ENCODE measurements at places on chromosomes 7 and 10.

DNA sequence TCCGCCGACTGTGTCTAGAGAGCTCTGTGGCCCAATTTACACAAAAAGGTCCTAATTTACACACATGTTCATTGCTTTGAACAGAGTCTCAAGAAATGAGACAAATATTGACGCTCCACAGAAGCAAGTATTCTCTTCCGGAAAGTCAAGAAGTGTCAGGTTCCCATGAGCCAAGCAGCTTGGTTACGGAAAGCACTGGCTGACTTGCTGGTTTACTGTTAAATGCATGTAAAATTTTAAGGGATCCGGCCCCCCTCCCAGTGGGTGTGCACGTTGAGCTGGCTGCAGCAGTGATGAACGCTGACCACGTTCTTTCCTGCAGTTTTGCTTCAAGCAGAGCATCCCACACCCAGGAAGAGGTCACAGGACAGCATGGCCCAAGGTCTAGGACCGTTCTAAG is 76.8 kb downstream of the DIP2C start:
- DNase-seq, result no peak

DNA sequence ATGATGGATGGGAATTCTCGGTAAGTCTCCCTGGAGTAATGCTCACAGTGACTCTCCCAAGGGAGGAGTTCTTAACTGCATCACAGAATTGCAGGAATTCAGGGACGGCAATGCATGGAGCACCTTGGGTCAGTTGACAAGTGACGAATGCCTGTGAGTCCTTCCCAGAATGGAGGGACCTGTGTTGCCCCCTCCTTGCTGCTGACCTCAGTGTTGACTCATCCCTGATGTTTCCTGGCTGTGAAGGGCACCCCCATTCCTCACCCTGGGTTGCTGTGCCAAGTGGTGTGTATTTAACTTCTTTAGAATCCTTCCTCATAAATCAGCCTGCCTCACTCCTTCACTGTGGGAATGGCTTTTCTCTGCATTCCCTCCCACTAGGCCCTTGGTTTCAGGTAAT is 98.9 kb downstream of the LRMDA start:
- no peak for DNase-seq

DNA sequence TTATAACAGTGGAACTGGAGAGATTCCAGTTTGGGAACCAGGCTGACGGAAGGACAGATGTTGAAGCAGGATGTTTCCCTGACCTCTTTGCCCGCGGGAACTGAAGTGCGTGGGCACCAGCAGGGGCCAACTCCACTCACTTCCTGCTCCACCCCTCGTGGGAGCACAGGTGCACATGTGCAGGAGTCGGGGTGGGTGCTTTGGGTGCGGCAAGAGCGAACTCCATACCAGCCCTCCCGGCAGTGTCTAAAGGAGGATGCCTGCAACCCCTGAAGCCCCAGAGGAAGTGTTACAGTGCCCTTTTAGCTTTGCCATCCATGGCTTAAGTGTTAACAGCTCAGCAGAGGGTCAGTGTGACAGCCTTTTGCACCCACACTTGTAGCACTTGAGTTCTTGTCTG is 27.4 kb upstream of the UBE3C start:
- DNase-seq, result no peak

- DNase-seq, result no peak
Measured at GRCh38 chr7:101269664-101270063, 24.8 kb upstream of the FIS1 start.

- DNase-seq, result no peak
Measured at GRCh38 chr7:133642907-133643306, 390.0 kb downstream of the EXOC4 start.

- DNase-seq, result no peak
Measured at GRCh38 chr7:81393018-81393417, 376.8 kb downstream of the HGF start.

DNA sequence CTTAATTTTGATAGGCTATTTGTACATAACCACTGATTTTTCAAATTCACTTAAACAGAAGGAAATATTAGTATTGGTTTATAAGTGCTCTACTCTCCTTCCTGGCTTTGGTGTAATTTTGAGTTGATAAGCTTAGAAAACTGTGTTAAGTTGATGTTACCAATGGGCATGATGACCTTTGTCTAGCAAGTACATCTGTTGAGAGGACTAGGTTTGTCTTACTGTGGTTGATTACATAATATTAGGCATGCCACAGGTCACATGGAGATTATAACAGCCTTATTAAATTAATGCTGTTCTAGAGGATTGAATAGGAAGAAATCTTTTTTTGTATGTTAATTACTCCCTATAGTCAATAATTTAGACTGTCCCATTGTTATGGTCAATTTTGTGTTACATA is 27.0 kb downstream of the CYP2C18 start:
- DNase-seq, result no peak

DNA sequence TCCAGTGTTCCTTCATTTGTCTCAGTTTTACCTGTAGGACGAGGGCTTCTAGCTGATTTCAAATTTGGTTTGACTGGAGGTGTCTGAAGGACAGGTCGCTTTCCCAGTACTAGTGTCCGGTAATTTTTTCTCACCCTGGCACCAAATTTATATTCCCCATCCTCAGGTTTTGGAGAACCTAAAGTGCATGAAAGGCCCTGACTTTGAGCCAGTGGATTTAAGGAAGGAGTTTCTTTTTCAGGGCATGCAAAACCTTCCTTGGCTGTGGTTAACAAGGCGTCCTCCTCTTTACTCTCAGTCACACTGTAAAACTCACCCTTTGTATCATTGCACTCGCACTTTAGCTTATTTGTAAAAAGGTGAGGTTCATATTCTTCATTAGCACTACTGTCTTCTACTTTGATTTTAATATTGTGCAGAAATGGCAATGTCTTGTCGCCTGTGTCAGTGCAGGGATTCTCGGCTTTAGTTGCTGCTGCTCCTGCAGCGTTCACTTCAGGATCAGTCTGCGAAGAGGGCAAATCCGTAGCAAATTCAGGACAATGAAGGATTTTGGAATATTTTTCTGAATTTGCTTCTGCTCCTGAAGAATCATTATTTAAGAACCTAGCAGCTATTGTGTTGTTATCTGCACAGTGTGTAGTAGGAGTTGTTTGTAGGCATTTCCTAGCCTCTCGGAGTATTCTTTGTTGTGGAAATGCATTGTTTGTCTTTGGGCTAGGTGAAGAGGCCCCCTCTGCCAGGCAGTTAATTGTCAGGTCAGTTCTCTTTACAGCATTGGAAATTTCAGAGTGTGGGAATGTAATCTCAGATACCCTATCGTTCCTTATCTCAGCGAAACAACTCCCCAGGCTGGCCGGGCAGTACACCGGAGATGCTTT is 9.9 kb downstream of the SKIDA1 start:
- no peak for DNase-seq

- no peak for DNase-seq
Measured at GRCh38 chr7:128665057-128665456, 7.0 kb upstream of the GARIN1A start.

DNA sequence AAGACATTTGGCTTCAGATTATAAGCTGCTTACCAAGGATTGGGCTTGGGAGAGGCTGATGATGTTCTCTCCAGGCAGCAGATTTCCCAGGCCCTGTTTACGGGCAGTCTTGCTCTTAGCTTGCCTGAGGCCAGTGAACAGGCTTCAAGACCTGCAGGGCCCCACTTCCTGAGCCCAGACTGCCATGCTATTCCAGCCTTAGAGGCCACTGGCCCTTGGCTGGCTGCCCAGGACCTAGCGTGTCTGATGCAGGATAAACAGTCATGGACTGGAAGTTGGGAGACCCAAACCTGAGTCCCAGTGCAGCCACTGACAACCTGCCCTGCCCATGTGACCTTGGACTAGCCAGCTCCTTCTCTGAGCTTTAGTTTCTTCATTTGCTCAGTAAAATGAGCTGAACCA is 2.9 kb downstream of the PRXL2A start:
- DNase-seq, result no peak

- DNase-seq, result no peak
Measured at GRCh38 chr10:119480667-119481066, 61.9 kb downstream of the RGS10 start.

- no peak for DNase-seq
Measured at GRCh38 chr7:30224511-30225062, 59.8 kb upstream of the ZNRF2 start.

GRCh38 chr7:9200626-9201025 is 767.2 kb downstream of the NXPH1 start:
- DNase-seq, result no peak

DNA sequence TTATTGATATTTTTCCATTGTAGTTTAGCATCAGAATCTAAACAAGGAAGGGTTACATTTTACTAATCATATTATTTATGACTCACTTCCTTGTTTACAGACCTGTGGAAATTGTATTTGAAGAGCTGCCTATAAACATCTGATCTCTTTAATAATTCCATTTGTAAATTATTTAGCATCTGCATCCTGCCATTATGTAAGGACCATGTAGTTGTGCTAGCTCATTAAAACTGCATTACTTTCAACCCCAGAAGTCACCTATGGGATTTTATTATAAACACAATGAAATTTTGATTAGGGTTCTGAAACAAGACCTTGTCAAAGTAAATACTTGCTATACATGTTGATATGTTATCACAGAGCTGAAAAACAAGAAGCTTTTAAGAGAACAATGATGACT is 146.8 kb upstream of the SLC26A5 start:
- no peak for DNase-seq

DNA sequence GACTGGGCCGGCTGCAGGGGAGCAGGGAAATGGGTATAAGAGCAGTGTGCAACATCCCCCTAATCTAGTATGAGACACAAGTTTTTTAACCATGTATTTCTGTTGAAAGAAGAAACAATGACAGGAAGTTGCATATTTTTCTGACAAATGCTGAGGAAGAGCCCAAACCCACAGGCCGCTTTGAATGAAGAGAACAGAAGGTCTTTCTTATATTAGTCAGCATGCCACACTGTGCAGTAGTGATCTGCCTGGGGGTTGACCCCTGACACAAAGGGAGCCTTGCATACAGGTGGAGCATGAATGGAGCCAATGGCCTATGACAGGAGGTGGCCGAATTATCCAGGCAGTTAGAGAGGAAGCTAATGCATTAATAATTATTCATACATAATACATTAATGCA is 518.3 kb downstream of the PLXDC2 start:
- no peak for DNase-seq

GRCh38 chr7:78912781-78913180 is 540.7 kb downstream of the MAGI2 start:
- no peak for DNase-seq

- DNase-seq, result no peak
Measured at GRCh38 chr7:132790104-132790503, 213.8 kb upstream of the PLXNA4 start.

GRCh38 chr7:92836489-92836999 is at the start of gene CDK6:
TSS of gene CDK6 (minus strand) at chr7:92836573. CDS start at chr7:92833323, 3,250 bp downstream.
- DNase-seq, result no peak

GRCh38 chr10:31757386-31757791 is 171.2 kb downstream of the ARHGAP12 start:
- DNase-seq, result no peak

DNA sequence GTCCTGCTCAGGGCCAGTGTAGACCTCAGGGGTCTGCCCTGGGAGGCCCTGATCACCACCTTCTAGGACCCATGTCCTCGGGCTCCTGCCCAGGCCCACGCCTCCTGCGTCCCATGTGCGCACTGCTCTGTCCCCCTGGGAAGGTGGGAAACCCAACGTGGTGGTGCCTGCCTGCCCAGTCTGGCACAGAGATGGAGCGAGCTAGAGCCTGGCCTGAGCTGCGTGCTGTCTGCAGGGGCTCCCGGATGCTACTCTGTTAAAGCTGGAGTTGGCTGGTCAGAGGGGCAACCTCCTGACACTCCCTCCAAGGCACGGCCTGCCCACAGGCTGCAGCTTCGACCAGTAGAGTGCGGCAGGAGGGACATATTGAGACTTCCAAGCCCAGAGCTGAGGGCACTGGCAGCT is 171.7 kb downstream of the DNAJB6 start:
- no peak for DNase-seq

- DNase-seq, result no peak
Measured at GRCh38 chr10:121886997-121887622, 40.7 kb downstream of the ATE1 start.

DNA sequence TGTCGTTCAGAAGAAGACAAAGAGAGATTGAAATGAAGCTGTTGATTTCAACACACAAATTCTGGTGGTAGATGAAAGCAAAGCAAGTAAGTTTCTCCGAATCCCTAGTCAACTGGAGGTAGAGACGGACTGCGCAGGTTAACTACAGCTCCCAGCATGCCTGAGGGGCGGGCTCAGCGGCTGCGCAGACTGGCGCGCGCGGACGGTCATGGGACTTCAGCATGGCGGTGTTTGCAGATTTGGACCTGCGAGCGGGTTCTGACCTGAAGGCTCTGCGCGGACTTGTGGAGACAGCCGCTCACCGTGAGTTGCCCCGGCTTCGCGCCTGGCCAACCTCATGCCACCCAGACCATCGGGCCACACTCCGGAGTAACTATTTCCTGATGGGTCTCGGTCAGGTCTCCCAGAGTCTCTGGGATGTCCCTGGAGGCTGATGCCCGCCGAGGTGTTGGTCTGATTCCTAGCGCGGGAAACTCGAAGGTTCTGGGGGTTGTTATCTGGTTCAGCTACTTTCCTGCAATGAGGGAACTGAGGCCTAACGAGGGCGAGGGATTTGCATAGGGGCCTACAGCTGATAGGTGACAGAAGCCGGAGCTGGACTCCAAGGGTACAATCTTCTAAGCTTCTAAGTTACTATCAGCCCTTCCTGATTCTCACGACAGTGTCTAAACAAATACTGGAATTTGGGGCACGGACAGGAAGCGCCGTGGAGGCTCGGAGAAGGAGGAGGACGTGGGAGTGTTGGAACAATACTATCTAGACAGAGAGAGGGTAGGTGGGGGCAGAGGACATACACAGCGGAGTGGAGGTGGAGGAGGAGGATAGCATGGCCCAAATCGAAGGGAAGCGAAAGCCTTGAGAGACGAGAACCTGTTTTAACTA is at the start of gene RPP30:
Gene RPP30 (plus strand): TSS at position 209 of the 882 bp plus-strand sequence. CDS start 13 bp downstream, at position 222.
- DNase-seq, result no peak

DNA sequence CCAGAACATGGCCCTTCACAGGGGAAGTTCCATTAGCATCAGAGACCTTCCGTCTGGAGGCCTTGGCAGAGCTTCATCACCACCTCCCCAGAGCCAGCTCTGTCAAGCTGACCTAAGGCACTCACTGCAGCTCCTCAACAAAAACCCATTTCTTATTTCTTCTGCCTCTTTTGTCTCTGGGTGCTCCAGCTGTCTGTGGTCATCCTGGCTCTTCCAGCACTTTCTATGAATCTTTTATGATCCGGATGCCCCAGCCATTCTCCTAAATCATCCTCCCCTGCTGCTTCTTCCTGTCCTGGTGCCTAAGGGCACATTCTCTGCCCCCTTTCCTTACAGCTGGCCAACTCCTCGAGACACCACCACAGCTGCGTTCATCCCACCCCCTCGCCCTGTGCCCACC is 171.7 kb upstream of the INSYN2A start:
- no peak for DNase-seq

- no peak for DNase-seq
Measured at GRCh38 chr10:91742229-91742628, 56.0 kb upstream of the TNKS2 start.

Data from cerebellar nuclear complex (tissue), 1 donor.